ENCODE measurements at places on chromosomes 2 and 18. TPM values are rescaled to one million over a fixed set of nuclear protein-coding genes. Genes with fewer than 3 reads are reported as not detected.

DNA sequence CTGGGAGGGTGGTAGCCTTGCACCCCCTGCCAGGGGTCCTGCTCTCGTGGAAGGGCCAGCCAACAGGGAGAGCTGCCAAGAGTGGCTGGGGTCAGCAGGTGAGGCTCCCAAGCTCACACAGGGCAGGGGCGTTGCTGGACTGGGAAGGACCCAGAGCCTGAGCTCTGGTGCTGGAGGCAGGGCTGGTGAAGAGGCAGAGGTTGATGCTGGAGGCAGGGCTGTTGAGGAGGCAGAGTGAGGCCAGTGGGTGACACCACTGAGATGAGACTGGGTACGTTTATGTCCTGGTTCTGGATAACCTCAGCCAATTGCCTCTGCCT is 7.0 kb downstream of the ADRA2B start:
- no peak for DNase-seq

GRCh38 chr2:17646081-17646554 is 105.6 kb downstream of the VSNL1 start:
- DNase-seq, result no peak

GRCh38 chr2:18910843-18911242 is 321.5 kb upstream of the NT5C1B start:
- no peak for DNase-seq

GRCh38 chr2:111900859-111901258 is 2.5 kb downstream of the MERTK start:
- peak; percentile 28 for DNase-seq

- DNase-seq, result peak; percentile 47
Measured at GRCh38 chr18:56756966-56757365, 105.8 kb downstream of the WDR7 start.

The MOGAT1 gene
- not detected for total RNA-seq

The DCC gene
- 5.6 TPM for total RNA-seq

The SPP2 gene
- not detected for total RNA-seq
